DMS79 treated with DMSO at 0.1 percent for 48 hours (cell line): ENCODE measurements at places on chromosomes 5 and 9.

GRCh38 chr9:105432247-105432842, 15.5 kb upstream of the FSD1L start:
- no peak for DNase-seq

- no peak for DNase-seq
These were observed 45.6 kb downstream of the VCAN start for GRCh38 chr5:83517072-83517687.

GRCh38 chr5:103232393-103232999, 26.1 kb upstream of the MACIR start:
- no peak for DNase-seq

DNA sequence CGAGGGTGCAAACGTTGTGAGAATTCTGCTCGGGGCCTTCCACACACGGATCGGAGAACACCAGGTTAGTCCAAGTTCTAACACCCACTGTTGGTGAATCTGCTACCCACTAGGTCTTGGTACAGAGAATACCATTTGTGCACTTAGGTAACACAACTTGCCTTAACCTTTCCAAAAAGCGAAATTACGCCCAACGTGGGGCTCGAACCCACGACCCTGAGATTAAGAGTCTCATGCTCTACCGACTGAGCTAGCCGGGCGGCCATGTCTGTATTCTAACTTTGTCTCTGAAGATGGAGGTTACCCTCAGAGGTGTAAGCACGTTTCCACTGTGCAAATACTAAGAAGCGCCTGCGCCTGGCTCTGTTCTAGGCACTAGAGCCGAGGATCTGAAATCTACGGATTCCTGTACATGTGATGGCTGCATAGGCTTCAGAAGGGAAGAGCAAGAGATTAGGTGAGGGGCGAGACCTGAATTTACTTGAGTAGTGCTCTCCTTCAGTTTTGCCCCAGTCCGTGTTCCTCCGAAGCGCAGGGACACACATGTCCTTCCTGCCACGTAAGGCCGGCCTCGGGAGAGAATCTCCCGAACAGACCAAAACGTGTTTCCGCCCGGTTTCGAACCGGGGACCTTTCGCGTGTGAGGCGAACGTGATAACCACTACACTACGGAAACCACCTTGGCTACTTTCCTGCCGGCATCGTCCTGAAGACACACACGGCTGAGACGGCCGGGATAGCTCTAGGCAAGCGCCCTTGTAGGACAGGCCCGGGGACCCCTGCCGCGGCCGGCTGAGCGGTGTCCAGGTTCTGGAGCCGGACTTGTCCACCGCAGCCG, 1.1 kb upstream of the TRIM41 start:
- no peak for DNase-seq
